ENCODE measurements at places on chromosomes 4 and X.

- DNase-seq = no peak
Observed at GRCh38 chr4:167956676-167957075, 135.7 kb upstream of the ANXA10 start.

DNA sequence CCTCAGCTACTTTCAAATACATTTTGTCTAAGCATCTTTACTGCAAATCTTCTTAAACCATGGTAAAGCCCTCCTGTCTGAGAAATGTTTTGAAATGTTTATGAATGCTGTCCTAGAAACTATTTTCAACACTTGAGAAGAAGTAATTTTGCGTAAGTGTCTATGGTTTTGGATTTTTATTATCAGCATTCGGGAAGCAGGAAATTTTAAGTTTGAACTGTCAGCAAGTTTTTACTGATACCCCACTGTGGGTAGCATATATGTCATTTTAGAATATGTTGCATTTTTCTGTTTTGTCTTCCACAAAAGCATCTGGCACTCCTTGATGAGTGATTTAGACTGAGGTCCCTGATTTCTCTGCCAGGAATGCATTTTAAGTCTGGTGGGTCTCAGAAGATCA lies 302.4 kb upstream of the GIMD1 start:
- DNase-seq = no peak

DNA sequence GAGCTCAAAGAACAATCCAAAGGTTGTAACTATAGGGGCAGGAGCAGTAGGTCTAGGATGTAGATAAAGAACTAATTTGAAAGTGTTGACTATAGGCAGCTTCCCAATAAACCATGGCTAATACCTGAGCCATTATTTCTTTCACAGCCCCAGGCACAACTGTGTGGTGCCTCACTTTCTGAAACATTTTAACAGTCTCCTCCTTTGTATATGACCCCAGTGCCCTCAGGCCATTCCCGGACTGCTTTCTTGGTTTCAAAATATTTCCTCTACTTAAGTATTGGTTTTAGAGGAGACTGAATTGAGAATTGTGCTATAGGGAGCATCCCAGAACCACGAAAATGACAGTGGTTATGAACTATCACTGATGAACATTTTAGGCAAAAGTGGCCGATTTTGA lies 728.7 kb downstream of the IL1RAPL1 start:
- DNase-seq = no peak

- peak; percentile 18 for DNase-seq
Observed at GRCh38 chrX:40734971-40735324, 394 bp downstream of the MED14 start.

GRCh38 chrX:70176938-70177533 lies at the start of gene DGAT2L6:
DGAT2L6 (plus strand) TSS chrX:70177483; CDS start chrX:70177583, 100 bp downstream.
- no peak for DNase-seq

GRCh38 chrX:151765026-151765425 lies 30.5 kb downstream of the CNGA2 start:
- DNase-seq = no peak

- DNase-seq = no peak
Observed at GRCh38 chr4:2924765-2925301, 38.4 kb downstream of the NOP14 start.

DNA sequence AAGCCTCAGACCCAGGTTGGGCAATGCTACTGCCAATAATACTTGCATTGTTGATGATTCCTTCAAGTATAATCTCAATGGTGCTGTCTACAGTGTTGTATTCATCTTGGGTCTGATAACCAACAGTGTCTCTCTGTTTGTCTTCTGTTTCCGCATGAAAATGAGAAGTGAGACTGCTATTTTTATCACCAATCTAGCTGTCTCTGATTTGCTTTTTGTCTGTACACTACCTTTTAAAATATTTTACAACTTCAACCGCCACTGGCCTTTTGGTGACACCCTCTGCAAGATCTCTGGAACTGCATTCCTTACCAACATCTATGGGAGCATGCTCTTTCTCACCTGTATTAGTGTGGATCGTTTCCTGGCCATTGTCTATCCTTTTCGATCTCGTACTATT lies 7.4 kb downstream of the LPAR4 start:
- no peak for DNase-seq

GRCh38 chr4:150367326-150367725 lies 214.6 kb upstream of the MAB21L2 start:
- DNase-seq = no peak

DNA sequence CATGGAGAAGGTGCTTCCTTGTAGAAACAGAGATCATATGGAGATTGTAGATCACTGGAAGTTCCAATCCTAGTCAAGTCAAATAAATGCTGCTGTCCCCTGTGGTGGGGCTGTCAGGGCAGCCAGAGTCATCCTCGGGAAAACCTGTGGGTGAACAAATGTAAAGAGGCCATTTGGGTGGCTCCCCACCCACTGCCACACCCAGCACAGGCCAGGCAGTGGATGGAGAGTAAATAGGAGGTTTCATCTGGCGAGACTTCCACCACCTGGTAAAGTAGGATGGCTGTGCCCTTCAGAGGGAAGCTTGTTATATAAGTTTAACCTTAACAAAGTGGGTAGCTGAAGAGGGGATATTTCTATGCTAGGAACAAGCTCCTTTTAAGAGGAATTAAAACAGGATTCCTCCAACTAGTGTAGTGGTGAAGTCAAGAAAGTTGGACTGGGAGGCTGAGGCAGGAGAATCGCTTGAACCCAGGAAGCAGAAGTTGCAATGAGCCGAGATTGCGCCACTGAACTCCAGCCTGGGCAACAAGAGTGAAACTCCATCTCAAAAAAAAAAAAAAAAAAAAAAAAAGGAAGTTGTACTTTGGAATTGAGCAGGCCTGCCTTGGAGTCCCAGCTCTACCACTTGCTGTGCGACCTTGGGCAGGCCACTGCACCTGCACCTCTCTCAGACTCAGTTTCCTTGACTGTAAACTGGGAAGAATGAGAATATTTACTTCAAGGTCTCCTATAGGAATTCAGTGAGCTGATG lies 273.7 kb downstream of the PTTG2 start:
- DNase-seq = no peak

DNA sequence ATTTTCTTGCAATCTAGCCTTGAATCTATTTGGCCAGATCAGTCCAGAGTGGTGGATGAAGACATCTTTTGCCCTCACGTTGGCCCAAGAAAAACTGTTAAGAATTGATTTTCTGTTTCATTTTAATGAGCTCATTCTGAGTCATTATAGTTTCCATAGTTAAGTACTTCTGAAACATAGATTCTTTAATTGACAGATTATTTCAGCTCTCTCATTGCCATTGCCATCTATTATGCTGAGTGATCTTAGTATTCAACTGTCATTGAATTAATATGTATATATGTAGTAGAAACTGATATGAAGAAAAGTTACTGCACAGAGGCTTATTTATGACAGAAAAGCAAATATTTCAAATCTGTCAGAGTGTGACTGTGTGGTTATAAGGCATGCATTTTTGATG lies 45.5 kb upstream of the PPP1R2C start:
- no peak for DNase-seq

DNA sequence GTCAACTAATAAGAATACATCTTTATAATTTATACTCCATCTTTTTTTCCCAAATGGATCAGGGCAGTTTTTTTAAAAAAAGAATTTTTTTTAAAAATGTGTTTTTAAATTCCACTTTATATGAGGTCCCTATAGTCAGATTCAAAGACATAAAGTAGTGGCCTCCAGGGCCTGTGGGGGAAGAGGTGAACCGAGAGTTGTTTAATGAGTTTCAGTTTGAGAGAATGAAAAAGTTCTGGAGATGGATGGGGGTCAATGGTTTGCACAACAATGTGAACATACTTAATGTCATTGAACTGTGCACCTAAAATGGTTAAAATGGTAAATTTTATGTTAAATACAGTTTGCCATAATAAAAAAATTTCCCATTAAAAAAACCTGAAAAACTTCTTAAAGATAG lies 53.8 kb downstream of the ZNF827 start:
- DNase-seq = no peak

DNA sequence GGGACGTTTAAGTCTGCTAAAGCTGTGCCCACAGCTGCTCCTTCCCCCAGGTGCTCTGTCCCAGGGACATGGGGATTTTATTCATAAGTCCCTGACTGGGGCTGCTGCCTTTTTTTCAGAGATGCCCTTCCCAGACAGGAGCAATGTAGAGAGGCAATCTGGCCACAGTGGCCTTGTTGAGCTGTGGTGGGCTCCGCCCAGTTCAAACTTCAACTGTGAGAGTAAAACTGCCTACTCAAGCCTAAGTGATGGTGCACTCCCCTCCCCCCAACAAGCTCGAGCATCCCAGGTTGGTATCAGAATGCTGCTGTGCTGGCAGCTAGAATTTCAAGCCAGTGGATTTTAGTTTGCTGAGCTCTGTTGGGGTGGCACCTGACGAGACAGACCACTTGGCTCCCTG lies 1371.4 kb downstream of the ADGRL3 start:
- DNase-seq = no peak

GRCh38 chrX:150547375-150548115 lies 20.9 kb upstream of the MTM1 start:
- DNase-seq = peak; percentile 17

DNA sequence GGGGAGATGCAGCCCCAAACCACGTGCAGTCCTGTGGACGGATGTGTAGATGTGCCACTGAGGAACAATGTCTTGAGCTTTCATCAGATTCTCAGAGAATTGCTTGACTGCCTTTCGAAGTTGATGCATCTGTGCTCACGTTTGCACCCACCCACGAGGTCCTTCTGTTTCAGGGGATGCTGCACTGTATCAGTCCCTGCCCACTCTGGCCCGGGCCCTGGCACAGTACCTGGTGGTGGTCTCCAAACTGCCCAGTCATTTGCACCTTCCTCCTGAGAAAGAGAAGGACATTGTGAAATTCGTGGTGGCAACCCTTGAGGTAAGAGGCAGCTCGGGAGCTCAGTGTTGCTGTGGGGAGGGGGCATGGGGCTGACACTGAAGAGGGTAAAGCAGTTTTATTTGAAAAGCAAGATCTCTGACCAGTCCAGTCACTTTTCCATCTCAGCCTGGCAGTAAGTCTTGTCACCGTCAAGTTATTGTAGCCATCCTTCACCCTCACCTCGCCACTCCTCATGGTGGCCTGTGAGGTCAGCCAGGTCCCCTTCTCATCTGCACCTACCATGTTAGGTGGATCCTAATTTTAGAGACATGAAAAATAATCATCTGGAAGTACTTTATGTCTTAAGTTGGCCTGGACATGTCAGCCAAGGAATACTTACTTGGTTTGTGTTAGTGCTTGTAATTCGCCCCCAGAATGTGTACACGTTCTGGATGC lies 36.4 kb upstream of the MSANTD1 start:
- DNase-seq = no peak

DNA sequence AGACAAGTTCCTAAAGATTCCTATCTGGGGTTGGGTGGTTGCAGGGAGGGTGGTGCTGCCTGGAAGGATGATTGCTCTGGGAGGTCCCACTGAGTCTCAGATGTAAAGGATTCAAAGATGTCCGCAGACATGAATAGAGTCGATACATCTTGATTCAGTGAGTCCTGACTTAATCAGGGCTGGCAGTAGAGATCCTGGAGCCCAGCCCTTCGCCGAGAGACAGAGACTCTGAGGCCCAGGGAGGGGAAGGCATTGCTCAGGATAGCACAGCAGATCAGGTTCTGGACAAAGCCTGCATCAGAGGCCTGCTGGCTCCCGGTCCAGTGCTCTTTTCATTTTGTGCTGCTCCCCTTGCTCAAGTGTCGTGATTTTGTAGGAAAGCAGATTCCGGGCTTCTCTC lies 21.7 kb downstream of the PJA1 start:
- no peak for DNase-seq

DNA sequence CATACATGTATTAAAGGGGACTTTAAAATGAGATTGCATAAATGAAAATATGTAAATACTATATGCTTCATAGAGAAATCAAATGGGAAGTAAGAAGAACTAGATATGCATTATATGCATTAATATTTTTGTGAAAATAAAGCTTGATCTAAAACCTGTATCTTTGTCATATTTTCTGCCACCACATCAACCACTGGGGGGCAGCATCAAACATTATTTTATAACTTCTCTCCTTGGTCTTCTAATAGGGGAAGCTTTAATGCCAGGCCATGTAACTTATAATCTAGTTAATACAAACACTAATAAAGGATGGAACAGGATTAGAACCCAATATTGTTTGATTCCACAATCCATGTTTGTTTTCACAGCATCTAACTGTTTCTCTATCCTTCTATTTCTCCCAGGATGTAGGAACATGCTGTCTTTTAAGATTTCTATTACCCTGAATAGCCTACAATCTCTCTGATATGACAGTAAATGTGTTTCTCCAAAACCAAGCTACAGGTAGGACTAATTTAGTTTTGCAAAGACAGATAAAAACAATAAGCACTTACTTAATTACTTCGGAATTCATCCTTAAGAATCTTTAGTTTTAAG lies 10.0 kb downstream of the QRFPR start:
- peak; percentile 7 for DNase-seq

DNA sequence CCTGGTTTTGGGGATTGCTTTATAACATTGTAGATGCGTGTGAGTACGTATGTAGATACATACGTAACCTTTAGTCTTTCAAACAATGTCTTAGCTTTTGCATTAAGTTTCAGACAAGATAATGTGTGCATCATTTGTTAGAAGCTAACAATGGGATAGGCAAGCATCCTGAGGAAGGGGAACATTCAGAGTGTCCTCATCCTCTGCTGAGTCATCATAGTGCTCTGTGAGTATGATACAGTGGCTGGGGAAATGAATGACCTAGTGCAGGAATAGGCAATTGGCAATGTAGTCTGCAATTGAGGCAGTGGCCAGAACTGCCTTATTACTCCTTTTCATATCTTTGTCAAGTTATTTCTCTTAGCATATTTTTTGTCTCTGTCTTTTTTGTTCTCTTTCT lies 7.3 kb downstream of the NAP1L5 start:
- no peak for DNase-seq

DNA sequence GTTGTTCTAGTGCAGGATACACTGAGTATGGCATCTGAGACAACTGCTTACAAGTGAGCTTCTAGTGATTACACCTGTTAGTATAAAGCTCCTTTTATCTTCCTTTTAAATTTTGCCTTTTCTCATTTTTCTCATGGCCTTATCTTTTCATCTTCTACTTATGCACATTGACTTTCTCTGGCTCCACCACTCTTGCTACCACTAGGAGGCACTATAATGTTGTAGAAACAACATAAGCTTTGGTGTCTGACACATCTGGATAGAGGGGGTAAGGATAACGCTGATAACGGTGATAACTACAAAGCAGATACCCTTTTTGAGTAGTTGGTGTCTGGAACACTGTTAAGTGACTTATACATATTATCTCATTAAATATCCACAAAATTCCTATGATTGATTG lies 187.4 kb upstream of the TEX13C start:
- no peak for DNase-seq

DNA sequence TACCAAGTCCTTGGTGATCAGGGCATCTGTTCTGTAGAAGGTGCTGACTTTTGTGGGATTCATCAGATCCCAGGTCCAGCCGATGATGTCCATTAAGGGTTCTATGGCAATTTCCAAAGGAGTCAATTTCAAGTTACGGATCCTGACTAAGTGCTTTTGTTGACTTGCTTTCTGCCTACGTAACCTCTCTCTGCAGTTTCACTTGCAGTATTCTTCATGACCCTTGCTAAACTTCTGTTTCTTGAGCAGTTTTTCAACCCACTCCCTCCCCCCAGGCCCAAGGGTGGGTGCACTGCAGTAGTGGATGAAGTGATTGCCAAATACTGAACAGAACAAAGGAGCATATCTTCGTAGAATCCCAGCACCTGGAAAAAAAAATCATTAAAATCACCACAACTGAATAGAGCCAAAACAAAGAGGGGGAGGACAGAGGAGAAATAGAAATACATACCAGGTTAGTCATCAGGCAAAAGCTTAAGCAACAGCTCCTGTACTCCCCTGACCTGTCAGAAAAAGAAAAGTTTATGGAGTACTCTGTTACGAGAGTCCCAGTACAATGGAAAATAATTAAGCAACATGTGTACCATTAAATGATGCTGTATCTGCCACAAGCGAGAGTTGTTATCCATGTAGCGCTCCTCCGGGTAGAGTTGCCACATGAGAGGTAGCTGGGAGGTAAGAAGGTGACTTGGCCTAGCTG lies 5.8 kb downstream of the CMC4 start:
- DNase-seq = no peak

All from stimulated activated CD4-positive, alpha-beta T cell treated with anti-CD3 and anti-CD28 coated beads, Interleukin-1b, Interleukin-23, amount 100 ng/mL, for 48 hours (primary cell).